ENCODE measurements at places on chromosomes 1 and 21.

DNA sequence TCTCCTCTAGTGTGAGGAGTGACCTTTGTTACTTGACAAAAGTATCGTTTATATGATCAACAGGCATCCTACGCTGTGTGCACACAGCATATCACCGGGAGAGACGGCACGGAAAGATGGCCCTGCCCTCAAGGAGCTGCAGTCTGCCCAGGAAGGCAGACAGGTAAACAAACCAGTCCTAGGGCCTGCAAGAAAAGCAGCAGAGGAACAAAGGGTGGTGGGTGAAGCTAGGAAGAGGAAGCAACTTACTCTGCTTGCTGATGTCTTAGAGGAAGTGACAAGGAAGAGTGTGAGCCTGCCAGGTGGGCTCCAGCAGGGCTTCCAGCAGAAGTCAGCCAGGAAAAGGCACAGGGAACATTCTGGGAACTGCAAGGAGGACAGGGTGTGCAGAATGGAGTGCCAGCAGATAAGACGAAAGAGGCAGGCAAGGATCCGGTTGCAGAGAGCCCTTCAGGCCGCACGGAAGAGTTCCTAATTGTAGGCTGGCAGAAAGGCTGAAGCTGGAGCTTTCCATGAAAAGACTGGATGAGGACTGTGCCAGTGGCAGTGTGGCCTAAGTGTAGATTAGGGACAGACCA is 106.7 kb downstream of the SLC45A1 start:
- ATAC-seq, result peak; percentile 83

- no peak for ATAC-seq
Observed at GRCh38 chr1:203558064-203558760, 64.3 kb downstream of the OPTC start.

DNA sequence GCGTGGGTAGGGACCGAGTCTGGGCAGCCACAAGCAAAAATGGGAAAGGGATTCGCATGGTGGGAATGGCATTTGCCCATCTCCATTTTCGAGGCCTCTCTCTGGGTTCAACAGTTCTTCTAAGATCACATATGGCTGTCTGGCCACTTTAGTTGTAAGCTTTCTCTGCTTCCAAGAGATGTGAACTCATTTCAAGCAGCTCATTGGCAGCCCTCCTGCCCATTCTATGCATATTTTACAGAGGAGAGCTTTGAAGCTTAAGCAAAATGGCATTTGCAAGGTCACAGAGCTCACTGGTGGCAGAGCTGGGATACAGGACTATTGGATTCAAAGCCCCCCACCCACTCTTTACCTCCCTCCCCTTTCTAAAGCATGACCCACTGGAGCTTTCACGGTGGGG is 93.7 kb downstream of the HHIPL2 start:
- ATAC-seq, result no peak

DNA sequence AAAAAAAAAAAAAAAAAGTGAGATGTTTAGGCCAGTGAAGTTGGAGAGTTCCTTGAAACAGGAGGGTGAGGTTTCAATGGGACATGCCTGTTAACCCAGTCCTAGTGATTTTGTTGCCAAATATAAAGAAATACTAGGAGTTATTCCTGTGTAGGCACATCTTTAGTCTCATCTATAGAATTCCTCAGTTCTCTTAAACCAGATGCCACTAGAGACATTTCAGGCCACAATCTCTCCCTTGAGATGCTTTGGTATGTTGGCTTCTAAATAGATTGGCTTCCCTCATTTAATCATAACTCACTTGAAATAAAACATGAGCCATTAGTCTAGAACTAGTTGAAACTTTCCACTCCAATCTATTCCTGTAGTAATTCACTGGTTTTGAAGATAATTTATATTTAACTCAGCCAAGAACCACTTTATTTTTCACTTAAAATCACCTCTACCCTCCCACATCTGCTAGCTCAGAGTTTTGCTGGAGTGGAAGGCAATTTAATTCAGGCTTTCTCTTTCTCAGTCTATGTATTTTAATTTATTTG is 29.8 kb downstream of the GPR137B start:
- no peak for ATAC-seq

DNA sequence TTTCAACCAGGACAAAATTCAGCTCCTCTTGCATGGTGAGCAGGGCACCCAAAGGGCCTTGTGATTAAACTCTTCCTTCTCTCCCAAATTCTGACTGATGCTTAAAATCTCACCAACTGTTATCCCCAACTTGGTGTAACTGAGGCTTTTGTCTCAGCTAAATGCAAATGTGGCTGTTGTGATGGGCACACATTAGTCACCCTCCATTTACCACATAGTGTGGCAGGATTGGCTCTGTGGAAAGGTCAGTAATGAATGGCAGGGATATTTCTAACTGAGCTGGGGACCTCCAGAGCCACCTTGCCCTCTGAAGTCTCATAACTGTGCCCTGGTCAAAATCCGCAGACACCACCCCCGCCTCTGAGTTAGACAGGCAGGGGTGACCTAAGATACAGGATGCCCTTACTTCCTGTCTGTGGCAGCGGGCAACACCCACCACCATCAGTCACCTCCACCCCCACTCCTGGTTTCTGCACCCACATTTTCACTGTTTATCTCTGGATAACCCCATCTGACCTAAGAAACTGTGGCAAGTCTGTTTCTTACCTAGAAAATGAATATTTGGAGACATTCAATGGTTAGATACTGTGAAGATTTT is 25.4 kb upstream of the RGS16 start:
- peak; percentile 92 for ATAC-seq

DNA sequence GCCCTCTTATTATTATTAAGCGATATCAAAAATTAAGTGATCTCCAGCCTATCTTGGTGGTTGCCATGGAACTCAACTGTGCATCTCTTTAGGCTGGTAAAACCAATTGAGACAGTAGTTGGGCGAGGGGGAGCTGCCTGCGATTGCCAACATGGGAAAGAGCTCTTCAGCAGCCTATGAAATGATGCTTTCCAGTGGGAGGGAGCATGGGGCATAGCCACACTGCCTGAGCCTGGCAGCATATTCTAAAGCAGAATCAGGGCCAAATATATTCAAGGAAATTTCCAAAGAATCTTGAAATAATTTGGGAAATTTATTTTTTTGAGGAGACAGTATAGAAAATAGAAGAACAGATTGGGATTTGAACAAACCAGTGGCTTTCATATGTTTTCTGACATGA is 126.9 kb upstream of the DNAH14 start:
- ATAC-seq, result no peak

DNA sequence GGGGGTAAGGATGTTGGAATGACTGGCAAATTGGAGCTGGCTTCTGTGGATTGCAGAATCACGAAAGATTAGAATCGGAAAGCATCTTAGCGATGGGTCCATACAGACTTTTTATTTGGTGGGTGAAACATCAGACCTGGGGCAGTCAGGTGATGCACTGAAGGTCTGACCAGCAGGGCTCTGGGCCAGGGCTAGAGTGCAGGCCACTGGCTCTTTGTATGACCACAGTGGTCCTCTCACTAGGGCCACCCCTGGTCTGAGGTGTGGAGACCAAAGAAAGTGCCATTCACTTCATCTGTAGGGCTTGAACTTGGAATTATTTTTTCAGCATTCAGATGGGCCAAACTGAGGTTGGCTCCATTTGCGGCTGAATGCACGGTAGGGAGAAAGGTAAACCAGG is 306.4 kb downstream of the RPS6KC1 start:
- no peak for ATAC-seq

- ATAC-seq, result no peak
Observed at GRCh38 chr1:52145137-52145536, 3.2 kb downstream of the ZFYVE9 start.

DNA sequence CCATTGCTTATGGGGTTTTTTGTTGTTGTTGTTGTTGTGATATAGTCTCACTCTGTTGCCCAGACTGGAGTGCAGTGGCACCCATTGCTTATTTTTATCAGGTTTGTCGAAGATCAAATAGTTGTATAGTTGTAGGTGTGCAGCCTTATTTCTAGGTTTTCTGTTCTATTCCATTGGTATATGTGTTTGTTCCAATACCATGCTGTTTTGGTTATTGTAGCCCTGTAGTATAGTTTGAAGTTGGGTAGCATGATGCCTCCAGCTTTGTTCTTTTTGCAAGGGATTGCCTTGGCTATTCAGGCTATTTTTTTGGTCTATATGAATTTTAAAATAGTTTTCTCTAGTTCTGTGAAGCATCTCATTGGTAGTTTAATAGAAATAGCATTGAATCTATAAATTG is 11.6 kb downstream of the ZNF678 start:
- ATAC-seq, result no peak

DNA sequence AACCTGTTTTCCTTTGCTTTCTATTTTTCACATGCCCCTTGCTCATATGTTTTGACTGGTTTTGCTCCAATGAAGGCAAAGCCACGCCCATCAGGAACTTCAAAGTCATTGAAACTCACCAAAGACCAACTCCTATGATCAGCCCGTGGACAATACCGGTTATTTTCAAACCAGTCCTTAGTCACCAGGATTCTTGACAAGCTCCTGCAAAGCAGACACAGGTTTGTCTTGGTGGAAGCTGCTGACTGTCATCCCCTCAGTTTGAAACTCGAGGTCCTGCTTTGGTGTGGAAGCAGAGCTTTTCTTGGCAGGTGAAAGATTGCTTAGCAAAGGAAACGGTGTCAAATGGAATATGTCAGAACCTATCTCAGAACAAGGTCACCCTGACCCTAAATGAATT is 384.7 kb upstream of the CXADR start:
- ATAC-seq, result no peak

All from stimulated activated memory B cell treated with anti-CD40 and anti-IgM and Interleukin-4, amounts not matched to agents 10 μg/mL and 1 μg/mL and 100 μg/mL, for 72 hours (primary cell).